SHP77 (cell line): ENCODE measurements at places on chromosomes 12 and 14.

DNA sequence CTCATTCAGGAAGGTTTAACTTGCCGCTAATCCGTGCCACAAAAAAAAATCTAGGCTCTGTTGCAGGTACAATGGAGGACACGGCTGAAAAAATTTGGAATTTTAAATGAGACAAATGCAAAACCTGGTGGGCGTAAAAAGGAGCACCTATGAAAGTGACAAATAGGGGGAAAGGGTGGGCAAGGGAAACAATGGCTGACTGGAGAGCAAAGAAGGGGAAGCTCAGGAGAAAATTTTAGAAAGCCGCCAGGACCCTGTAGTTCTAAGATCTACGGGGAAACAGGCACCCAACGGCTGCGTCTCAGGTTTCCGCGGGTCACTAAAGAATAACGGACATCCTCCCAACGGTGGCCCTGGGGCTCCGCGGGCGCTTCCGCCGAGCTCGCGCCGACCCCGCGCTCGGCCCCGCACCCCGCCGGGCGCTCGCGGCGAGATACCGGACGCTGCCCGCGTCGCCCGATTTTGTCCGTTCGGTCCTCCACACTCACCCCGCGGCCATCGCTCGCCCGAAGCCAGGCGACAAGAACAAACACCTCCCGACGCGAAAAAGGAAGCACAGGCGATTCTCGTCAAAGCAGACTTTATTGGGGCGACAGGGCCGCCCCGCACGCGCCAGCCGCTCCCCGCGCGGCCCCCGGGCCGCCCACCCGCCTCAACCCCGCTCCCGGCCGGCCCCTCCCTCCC lies 1.1 kb upstream of the YY1 start:
- DNase-seq, result peak; percentile 40

GRCh38 chr12:48017496-48017895 lies 13.2 kb upstream of the COL2A1 start:
- no peak for DNase-seq

DNA sequence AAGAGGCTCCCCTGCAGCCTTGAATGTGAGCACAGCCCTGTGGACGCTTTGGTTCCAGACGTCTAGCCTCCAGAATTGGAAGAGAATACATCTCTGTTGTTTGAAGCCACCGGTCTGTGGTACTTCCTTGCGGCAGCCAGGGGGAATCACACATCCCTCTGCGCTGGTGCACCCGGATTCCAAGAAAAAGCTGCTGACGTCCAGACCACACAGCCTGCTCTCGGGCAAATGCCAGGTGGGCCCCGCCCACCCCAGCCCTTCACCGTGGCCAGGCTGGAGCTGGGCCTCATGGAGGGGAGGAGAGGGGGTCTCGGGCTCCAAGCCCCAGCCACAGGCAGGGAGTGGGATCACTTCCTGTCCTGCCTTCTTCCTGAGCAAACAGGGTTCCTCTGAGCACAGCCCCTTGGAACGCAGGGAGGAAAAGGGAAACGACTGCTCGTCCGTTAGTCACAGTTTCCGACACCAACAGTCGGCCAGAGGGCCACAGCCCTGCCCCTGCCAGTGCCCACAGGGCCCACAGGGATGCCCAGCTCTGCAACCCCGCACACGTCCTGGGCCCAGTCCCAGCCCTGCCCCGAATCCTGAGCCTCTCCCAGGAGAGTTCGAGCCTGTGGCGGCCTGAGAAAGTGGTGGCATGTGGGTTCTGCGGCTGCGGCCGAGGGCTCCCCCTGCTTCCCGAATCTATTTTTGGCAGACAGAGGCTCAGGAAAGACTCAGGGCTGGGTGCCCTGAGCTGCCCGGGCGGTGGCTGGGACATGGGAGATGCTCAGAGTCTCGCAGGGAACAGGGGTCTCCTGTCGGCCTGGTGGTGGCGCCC lies 85.3 kb downstream of the RFLNA start:
- no peak for DNase-seq

DNA sequence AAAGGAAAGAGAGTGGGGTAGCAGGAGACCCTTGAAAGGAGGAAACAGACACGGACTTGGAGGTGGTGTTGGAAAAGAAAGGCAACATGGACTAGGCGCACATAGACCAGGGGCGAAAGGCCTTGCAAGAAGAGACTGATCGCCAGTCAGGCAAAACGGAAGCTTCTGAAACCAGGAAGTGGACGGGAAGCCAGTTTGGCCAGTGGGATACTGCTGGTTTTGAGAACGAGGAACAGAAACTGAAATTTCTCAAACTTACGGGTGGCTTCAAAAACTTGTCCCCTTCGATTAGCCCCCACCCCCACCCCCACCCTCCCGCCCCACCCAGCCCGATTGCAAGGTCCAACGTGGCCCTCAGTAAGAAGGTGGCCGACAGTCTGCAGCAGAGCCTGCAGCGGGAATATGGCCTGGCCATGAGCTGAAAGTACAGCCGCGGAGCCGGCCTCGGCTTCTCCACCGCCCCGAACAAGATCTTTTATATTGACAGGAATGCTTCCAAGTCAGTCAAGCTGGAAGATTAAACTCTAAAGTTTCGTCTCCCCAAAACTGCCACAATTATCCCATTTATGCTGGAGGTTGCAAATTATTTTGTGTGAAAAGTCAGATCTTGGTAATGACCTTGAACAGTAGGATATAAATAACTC lies 364.7 kb downstream of the BCAT1 start:
- no peak for DNase-seq

- no peak for DNase-seq
These were observed 7.7 kb upstream of the SERPINA6 start for GRCh38 chr14:94330857-94331256.

GRCh38 chr14:101064121-101064661 lies 160.7 kb upstream of the RTL1 start:
- no peak for DNase-seq

GRCh38 chr12:47863467-47863866 lies 41.3 kb downstream of the VDR start:
- no peak for DNase-seq

- DNase-seq, result no peak
These were observed 12.9 kb downstream of the ANKRD13A start for GRCh38 chr12:110012137-110012536.

- DNase-seq, result no peak
These were observed 11.1 kb upstream of the SMAGP start for GRCh38 chr12:51281202-51281924.

DNA sequence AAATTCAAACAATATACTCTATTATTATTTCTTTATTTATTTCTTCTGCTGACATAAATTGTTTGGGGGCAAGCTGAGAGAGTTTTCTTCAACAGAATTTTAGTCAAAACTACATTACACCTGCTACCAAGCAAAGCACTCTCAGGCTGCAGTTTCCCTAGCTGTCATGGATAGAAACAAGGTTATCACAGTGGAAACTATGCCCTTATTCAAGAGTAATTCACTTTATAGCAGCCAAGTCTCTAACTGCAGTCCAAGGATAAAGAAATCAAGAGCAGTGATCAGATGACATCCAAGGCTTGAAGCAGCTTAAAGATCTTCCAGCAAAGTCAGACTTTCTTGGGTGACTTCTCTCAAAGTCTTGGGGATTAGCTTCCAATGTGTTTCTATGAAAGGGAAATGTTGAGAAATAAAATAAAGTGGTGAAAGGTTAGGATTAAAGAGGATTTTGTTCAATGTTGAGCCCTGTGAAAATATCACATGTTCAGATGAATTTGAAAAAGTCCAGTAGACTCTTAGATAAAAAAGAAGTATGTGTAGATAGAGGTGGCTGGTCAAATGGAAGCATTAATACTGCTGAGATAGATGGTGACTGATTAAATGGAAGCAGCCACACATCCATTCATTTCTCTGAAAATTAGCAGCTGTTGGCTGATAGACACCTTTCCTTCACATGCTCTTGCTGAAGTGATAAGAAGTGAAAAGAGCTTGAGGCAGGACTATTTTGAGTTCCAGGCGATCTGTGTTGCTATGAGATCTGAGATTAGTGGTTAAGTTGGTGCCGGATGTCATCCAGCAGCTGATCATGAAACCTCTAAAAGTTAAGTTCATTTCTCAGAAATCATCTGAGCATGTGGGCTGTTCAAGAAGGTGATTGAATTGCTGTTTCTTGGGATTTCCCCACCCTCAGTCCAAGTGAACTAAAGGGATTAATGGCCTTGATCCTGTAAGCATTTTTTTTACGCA lies 257.8 kb upstream of the BTG1 start:
- no peak for DNase-seq

GRCh38 chr14:93969082-93969828 lies 7.1 kb downstream of the ASB2 start:
- DNase-seq, result no peak

- DNase-seq, result no peak
These were observed 460.9 kb upstream of the SYT1 start for GRCh38 chr12:78403681-78404080.

- DNase-seq, result no peak
These were observed 14.3 kb downstream of the CAMKK2 start for GRCh38 chr12:121282072-121282742.

- no peak for DNase-seq
These were observed 145.1 kb upstream of the C14orf180 start for GRCh38 chr14:104434214-104435076.

GRCh38 chr12:115268451-115268850 lies 584.5 kb upstream of the TBX3 start:
- peak; percentile 42 for DNase-seq

GRCh38 chr12:123000578-123000977 lies 20.1 kb downstream of the ARL6IP4 start:
- DNase-seq, result no peak

- no peak for DNase-seq
These were observed 21.3 kb upstream of the RIN3 start for GRCh38 chr14:92492258-92492657.

DNA sequence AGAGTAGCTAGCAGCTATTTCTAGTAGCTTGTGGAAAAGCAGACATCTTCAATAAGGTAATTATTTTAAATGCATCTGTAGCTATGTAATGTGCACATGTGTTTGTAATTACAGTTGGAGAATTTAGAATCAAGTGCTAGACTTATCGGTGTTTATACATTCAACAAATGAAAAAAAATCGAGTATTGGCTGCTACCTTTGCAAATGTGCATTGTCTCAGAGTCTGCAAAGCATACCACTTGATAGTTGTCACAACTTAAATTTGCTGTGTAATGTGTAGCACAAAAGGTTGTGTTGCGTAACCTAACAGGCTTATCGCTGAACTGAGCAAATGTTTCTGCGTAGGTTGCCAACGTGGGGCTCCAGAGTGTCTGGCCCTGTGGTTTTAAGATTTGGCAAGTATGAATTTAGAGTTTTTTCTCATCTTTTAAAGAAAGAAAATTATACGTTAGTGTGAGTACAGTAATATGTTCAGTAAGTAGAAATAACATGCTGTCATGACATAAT lies 44.3 kb downstream of the TMTC2 start:
- no peak for DNase-seq

DNA sequence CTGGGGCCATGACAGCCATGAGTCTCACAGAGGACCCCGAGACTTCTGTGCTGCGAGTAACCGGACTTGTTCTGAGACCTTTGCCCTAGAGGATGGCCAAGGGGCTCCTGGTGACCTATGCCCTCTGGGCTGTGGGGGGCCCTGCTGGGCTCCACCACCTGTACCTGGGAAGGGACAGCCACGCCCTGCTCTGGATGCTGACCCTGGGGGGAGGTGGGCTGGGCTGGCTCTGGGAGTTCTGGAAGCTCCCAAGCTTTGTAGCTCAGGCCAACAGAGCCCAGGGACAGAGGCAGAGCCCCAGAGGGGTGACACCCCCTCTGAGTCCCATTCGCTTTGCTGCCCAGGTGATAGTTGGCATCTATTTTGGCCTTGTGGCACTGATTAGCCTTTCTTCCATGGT lies 2.1 kb downstream of the DNAJC22 start:
- DNase-seq, result no peak

DNA sequence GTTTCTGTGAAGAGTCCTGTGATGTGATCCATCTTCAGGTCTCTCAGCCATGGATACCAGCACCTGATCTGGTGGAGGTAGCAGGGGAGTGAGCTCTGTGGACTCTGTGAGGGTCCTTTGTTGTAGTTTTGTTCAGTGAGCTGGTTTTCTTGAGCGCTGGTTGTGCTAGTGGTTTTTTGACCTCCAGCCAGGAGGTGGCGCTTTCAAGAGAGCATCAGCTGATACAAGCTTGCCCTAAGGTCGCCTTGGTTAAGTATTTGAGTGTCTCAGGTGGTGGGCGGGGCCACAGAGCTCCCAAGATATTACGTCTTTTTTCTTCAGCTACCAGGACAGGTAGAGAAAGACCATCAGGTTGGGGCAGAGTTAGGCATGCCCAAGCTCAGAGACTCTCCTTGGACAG lies 139.7 kb downstream of the TTLL5 start:
- no peak for DNase-seq

DNA sequence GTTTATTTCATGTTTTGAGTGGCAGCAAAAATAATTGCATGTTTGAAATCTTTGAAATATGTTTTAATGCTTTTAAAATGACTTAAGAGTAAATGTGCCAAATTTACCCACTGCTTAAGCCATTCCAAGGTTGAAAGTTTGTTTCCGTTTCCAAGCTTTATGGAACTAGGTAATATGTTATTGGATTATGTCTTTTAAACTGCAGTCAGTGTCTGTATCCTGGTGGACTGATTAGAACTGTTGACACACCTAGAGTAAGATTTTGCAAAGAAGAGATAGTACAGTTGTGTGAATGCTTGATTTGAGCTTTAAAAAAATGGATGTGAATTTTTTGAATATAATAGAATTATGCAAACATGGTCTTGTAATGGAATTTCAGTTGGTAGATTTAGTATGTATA lies 135.1 kb downstream of the DERA start:
- DNase-seq, result no peak

DNA sequence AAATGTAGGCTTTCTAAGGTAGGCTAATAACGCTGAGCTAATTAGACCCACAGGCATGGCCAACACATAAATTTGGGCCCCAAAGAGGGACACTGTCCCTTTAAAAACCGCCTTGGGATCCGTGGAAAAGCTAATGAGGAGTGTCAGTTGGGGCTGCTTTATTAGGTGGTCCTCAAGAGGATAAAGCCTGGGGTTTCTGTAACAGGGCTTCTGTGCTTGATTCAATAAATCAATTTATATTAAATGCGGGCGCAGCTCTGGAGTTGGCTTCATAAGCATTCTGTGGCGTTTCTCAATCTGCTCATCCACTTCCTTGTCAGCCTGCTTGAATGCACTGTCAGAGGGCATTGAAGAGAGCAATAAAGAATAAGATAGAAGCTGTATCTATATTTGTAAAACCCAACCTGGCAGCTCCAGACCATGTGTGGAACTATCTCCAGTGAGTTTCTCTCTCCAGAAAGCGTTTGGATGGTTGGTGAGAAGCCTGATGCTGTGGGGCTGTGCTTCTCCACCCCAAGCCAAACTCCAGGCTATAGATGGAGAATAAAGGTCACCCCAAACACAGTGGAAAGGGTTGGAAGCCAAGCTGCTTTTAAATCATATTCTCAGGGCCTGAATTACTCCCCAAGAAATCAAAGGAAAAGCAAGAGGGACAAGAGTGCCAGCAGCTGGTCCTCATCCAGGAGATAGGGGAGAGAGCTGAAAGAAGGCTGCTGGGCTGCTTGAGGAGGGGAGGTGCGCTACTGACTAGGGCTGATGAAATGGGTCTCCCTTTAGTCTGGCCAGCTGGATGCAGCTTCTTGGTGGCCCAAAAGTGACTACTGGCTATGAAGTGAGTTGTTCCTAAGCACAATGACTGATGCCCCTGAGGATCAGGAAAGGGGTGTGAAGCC lies 222.0 kb downstream of the PPM1H start:
- DNase-seq, result no peak

GRCh38 chr14:77612011-77612620 lies 4.3 kb downstream of the SPTLC2 start:
- no peak for DNase-seq
